GM12878 (cell line): ENCODE measurements at places on chromosomes 6 and 20. TPM values are rescaled to one million over a fixed set of nuclear protein-coding genes. Genes with fewer than 3 reads are reported as not detected.

- H3K27me3 ChIP-seq = no peaks in the 10 kb centered on the region
- DNase-seq = no peak
- H3K4me3 ChIP-seq = no peak overlapping the region
- H3K27ac ChIP-seq = no peak overlapping the region
- peaks cover 3% of the 10 kb centered on the region for H3K4me1 ChIP-seq
Measured at GRCh38 chr6:137268911-137269310, 49.7 kb upstream of the IFNGR1 start.

GRCh38 chr6:46948699-46949098, 27.0 kb upstream of the ADGRF5 start:
- H3K4me1 ChIP-seq = no peaks in the 10 kb centered on the region
- H3K36me3 ChIP-seq = no peaks in the 10 kb centered on the region
- H3K27ac ChIP-seq = no peak overlapping the region
- no peaks in the 10 kb centered on the region for H3K27me3 ChIP-seq
- no peak for DNase-seq

DNA sequence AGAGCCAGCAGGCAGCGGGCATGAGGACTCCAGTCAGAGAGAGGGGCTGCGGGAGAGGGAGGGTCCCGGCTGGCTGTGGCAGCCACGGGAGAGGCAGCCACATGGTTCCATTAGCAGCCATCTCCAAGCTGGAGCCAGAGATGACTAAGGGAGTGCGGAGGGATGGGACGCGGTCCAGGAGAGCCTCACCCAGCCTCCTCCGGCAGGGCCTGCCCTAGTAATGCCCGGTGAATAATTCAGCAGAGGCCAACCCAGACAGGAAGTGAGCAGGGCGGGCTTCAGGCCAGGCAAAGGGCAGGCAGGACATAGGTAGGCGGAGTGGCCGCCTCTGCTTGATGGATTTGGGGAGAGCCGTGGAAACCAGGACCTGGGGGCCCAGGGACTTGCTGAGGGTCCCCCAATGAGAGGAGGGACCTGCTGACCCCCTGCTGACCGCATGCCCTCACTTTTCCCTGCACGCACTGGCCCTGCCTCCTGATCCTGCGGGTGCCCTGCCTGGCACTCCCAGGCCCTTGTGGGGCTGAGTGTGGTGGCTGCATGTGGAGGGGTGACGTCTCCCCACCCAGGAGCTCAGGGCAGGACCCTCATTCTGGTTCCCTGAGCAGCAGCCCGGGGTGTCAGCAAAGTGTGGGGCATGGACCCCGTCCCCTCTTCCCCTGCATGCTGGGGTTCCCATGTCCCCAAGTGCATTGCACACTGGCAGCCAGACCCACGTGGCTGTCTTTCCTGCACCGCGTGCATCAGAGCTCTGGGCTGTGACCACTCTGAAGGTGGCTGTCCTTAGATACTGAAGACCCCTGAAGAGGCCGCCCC, 51.8 kb upstream of the SLCO4A1 start:
- peaks cover 1% of the 10 kb centered on the region; the same call in 1 of the 2 replicates for H3K27me3 ChIP-seq
- no peaks in the 10 kb centered on the region for H3K36me3 ChIP-seq
- no peak overlapping the region for H3K27ac ChIP-seq
- H3K4me1 ChIP-seq = no peaks in the 10 kb centered on the region

GRCh38 chr20:63597651-63598478, 23.8 kb upstream of the HELZ2 start:
- DNase-seq = no peak
- no peaks in the 10 kb centered on the region for H3K27me3 ChIP-seq
- no peak overlapping the region for H3K4me3 ChIP-seq
- H3K27ac ChIP-seq = no peak overlapping the region
- H3K36me3 ChIP-seq = peaks cover 13% of the 10 kb centered on the region
- H3K4me1 ChIP-seq = no peaks in the 10 kb centered on the region

DNA sequence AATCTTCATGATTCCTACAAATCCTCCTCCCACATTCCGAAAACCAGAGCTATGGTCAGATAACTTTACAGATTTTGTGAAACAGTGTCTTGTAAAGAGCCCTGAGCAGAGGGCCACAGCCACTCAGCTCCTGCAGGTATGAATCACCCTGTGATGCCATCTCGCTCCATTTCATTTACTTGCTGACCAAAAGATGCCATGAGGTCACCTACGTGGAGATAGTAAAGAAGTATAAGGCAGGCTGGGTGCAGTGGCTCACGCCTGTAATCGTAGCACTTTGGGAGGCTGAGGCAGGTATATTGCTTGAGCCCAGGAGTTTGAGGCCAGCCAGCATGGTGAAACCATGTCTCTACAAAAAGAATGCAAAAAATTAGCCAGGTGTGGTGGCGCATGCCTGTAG, 30.9 kb downstream of the STK4 start:
- no peaks in the 10 kb centered on the region; the same call in 1 of the 2 replicates for H3K4me1 ChIP-seq
- H3K27ac ChIP-seq = no peak overlapping the region
- no peak overlapping the region for H3K4me3 ChIP-seq
- no peaks in the 10 kb centered on the region for H3K27me3 ChIP-seq

Gene EEF1A2
- total RNA-seq = 0.56 and 0.74 TPM in 2 replicates

Gene WASF1
- 5.5 and 7.7 TPM in 2 replicates for total RNA-seq

Gene EPB41L1
- total RNA-seq = 0.36 and 0.40 TPM in 2 replicates

Gene TCP11
- total RNA-seq = not detected in 2 replicates

Gene C20orf144
- 0.11 and 0.23 TPM in 2 replicates for total RNA-seq
